Kasumi-1 (cell line): ENCODE measurements at places on chromosomes 4 and X.
A peak's percentile ranks its signal among the peaks of the same experiment; 100 is the strongest.

DNA sequence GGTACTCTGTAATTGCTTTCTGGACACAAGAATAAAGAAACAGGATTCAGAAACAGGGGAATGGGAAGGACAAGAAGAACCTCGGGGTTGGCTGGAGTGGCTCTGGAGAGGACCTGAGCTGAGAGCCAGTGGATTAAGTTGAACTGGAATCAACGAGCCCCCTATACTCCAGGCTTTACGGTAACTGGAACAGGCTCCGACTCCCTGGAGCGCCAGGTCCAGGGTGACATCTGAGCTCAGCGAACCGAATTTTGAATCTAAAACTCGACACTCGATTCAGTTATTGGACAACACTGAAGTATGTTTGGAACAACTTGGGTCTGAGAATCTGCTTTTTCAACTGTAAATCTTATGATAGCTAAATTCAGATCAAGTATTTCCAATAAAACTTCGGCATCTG lies 23.9 kb downstream of the HMX1 start:
- no peak for DNase-seq

DNA sequence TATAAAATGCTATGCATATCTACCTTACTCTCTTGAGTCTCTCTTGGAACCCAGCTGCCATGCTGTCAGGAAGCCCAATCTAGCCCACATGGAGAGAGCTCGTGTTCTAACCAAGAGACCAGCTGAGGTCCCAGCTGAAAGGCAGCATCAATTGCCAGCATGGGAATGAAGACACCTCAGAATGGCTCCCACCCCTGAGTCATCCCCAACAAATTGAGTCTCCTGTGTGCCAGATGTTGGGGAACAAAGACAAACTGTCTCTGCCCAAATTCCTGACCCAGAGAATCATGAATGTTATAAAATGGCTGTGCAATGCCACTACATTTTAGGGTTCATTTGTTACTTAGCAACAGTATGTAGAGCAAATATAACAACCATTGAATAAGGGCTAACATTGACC lies 105.2 kb upstream of the STX18 start:
- DNase-seq: no peak

DNA sequence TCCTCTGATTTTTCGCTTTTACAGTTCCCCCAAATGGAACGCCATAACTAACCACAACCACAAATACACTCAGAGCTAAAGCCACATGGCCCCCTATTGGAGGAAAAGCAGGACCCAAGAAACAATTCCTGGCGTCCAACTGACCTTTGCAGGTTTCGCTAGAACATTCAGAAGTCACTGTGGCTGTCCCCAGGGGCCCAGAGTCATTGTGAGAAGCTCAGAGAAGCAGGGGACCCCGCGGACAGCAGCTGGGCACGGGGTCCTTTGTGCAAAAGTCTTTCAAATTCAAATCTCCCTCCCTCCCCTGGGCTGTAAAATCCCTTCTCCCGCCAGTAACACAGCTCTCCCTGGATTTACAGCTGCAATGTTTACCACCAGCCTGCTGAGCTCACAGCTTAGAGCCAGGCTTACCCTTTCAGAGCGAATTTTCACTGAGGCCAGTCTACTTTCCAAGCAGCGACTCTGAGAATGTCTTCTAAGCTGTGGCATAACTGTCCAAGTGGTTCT lies 214.8 kb downstream of the CRLF2 start:
- DNase-seq: no peak

DNA sequence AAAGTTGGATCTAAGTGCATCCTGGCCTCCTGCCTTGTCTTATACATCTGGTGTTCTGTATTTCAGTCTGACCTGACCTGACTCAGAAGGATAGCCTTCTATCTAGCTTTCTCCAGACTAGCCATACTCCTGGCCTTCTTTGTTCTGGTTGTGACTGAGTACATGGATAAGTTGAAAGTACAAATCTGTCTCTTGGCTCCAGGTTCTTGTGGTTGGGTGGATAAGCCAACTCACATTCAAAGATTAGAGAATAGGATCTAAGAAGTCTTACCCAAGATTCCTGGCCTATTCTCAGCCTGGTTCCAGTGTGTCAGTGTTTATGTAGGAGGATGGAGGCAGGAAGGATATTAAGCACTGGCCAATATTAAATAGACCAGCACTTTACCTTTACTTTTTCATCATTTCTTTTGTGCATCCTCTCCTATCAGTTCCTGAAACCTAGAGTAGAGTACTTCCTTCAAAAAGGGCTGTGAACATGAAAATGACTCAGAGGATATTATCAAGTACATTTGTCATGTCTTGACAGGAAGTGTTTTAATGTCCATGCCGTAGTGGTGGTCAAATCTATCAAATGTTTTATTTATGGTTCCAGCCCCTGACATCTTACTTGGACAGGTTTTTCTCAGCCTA lies 123.5 kb downstream of the IL15 start:
- no peak for DNase-seq

DNA sequence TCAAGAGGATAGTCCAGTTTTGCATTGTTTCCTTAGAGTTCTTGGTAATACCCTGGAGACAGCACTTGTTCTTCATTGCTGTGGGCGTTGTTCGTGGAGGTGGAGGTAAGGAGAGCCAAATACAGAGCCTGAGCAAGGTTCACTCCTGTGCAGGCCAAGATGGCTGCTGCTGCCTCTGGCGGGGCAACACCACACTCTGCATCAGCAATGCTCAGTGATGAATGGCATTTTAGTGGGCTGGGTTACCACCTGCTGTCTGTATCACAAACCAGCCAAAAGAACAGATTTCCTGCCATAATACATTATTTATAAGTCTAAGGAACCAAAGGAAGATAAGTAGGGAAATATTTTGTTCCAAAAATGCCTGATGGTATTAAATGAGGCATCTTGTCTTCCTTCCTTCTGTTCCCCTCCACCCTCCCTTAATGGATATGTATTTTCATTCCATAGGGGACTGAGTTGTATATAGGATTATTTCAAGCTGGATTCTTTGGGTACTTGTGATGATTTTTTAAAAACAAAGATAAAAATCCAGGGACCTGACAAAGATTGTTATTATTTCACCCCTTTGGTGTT lies 61.6 kb upstream of the LIMCH1 start:
- DNase-seq: no peak

DNA sequence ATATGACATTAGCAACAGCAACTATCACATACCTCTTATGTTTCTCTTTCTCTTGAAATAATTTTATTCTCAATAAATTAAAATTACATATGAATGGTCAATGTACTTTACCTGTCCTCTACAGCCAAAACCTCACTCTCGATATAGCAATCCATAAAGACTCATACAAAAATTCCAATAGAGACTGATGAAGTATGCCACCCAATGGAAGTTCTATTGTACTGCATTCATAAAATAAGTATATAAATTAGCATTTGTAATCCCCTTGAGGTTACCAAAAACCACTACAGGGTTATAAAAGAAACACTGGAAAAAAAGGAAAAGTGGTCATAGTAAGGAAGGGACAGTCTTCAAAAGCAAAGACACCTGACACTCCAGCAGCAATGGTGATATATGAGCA lies 32.8 kb downstream of the CLDN2 start:
- DNase-seq: peak; percentile 20

DNA sequence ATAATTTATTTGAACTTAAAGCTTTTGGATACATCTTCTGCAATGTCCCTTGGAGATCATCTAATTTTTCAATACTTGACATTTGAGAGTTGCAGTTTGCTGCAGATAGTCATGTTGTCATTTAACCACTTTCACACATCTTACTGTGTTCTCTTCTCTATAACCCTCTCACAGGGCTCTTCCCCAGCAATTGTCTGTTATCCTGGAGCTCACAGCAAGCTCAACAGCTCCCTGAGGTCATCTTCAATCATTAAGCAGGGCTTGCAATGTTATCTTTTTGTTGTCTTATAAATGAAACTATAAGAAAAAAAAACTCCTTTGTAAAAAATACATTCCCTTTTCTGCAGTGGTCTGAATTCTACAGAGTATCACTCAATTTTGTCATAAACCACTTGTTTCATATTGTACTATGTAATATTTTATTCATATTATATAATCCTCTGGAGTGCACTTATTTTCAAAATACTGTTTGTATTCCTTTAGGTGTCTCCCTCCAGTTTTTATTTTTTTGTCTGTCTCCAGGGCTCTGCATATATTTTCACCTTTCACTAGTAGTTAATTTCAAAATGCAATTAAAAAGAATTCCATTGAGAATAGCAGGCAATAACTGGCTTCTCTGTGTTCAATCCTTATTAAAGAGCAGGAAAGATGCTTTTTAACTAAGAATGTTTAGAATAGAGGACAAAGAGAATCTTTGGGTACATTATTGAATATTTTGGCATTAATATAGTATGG lies 106.3 kb upstream of the ARSJ start:
- no peak for DNase-seq

DNA sequence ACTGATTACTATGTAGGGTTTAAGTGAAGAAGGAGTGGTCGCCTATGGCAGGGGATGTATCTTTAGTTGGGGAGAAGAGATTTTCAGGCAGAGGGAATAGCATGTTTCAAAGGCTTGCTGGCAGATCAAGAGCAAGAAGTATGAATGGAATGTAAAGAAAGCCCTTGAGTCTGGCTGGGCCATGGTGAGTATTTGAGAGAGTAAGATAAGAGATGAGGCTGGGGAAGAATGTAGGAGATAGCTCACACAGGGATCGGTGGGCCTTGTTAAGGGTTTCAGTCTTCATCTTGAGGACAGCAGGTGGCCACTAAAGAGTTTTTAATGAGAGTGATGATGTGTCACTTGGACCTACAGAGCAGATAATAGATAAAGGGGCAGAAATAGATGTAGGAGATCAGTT lies 319.1 kb upstream of the RPS6KA3 start:
- DNase-seq: no peak

DNA sequence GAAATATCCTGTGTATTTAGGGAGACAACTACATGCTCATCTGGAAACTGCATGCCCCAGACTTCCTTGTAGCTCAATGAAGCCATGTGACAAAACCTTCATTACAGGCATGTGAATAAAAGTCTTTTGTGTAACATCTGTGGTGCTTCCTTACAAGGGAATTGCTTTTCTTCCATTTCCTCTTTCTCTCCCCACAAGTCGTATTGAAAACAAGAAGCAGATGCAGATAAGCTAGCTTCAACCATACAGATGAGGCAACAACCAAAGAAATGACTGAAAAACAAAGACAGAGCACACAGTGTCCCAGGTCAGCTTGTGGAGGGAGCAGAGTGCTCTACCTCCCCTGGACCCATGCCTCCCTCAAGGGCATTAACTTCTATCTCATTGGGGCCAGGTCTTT lies 115.8 kb upstream of the INPP4B start:
- DNase-seq: peak; percentile 86

- no peak for DNase-seq
Measured at GRCh38 chr4:40606239-40606767, 23.4 kb downstream of the RBM47 start.

DNA sequence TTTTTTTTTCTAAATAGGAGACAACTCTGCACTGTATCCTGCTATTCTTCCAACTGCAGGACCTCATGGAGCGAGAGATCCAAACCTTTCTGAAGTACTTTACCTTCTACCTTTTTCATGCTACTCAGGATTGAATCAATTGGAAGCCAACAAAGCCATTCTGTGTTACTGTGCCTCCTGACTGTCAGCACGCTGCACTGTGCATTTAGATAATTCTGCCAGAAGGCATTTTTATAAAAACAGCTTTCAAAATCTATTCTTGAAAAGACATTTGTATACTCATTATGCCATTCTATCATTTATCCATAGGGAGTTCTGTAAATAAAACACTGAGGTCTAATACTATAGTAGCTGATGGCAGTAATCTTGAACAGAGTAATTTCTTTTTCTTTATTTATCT lies 142.8 kb downstream of the SLIT2 start:
- DNase-seq: no peak

DNA sequence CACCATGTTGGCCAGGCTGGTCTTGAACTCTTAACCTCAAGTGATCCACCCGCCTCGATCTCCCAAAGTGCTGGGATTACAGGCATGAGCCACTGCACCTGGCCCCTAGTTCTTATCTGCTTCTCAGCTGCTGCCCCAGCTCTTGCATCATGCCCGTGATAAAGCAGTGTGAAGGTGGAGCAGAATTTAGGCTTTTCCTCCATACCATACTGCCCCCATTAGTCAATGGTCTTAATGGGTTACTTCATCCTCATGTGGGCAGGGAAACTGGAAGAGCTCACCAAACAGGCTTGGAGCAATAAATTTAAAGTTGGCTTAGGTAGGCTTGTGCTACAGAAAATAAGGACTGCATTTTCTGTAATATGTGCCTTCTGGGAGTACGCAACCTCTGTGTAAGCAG lies 636.9 kb upstream of the BOD1L1 start:
- no peak for DNase-seq

DNA sequence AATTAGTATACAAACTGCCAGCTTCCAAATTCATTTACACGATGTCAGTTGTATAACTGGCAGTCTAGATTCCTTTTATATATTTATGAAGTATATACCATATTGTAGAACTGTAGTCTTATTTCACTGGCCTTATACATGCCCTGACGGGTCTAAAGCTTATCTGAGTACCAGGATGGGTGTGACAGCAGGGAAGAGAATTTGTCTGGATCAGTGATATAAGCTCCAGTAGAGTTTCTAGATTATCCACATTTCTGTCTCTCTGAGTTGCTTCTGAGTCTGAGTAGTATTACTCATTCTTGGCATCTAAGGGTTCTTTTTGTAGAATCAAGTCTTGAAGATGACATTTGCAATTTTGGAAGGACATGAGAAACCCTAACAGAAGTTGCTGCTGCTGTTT lies 101.3 kb downstream of the RPA4 start:
- no peak for DNase-seq

GRCh38 chrX:14922437-14922836 lies 49.2 kb downstream of the MOSPD2 start:
- DNase-seq: no peak

- DNase-seq: no peak
Measured at GRCh38 chr4:94344457-94344856, 1.8 kb upstream of the HPGDS start.

GRCh38 chr4:123353656-123354055 lies 42.9 kb upstream of the SPRY1 start:
- DNase-seq: no peak

- no peak for DNase-seq
Measured at GRCh38 chr4:109077505-109077904, 225.0 kb downstream of the COL25A1 start.

GRCh38 chr4:106165351-106166010 lies 150.5 kb downstream of the TBCK start:
- peak; percentile 3 for DNase-seq

GRCh38 chr4:23390246-23390645 lies 499.6 kb downstream of the PPARGC1A start:
- DNase-seq: no peak

GRCh38 chr4:8306511-8307021 lies 37.0 kb downstream of the HTRA3 start:
- DNase-seq: no peak
